GM06990 (cell line): ENCODE measurements at places on chromosomes 3 and 15.

GRCh38 chr3:63968612-63969350 is 54.5 kb downstream of the PSMD6 start:
- DNase-seq = no peak

DNA sequence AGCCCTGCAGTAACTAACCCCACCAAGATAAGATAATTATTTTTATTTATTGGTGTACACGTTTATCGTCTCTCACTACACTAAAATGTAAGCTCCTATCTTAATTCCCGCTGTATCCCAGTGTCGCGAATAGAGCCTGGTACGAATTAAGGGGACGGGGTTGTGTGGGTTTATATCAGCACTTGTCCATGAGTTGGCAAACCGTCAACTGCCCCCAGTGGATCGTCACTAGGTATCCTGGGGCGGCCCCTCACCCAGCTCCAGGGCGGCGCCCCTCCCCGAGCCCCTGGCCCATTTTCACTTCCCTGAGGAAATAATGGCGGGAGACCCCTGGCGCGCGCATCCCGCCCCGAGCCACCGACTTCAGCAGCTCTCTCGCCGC is 465 bp downstream of the RUVBL1 start:
- no peak for DNase-seq

DNA sequence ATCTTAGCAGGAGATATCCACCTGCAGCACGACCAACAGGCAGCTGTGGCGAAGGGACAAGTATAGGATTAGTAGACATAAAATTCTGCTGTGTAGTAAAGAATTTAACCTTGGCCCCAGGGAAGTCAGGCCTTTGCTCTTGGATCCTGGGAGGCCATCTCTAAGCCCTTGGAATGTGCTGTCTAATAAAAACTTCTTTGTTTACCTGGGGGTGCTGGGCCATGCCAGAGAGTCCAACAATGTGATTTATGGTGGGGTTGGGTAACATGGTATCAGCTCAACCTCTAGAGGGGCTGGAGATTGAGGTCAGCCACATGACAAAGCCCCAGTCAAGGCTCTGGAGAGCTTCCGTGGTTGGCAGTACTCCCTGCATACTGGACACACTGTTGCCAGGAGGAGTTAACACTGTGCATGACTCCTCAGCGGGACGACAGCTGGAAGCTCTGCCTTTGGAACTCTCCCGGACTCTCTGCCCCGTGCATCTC is 52.4 kb downstream of the HEG1 start:
- no peak for DNase-seq

- DNase-seq = no peak
Observed at GRCh38 chr3:153372326-153372725, 210.3 kb downstream of the RAP2B start.

DNA sequence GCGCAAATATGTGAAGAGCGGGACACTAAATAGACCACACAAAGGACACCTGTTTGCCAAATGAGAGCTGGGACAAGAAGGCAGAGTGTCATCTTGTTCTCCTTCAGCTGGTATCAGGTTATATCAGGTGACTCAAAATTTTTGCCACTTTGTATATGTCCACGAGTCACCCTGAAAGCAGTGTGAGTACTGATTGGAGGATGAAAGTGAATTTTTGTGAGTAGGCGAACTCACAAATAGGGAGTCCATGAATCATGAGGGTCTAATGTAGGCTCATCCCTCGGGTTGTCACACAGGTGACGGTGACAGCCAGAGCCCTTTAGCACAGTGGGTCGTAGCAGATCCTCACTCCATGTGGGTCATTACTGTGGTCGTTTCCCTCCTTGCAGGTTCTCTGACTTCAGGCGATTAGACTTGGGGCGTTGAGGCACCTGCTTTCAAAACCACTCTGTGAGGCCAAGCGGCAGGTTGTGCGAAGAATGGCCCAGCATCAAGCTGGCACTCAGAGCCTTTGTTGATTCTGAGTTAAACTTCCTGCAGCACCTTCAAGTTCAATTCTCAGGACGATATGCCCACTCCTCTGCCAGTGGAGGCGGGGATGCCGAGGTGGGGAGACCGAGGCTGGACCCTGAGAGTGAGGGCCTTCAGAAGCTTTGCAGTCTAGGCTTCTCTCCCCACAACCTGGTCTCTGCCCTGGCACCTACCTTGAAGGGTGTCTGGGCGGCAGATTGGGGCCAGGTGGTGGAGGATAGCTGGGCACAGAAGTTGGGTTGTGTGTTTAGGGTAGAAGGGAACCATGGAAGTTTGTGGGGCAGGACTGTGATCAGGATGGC is 173.8 kb downstream of the SMAD6 start:
- DNase-seq = no peak

- no peak for DNase-seq
Observed at GRCh38 chr3:159057621-159058020, 255.8 kb downstream of the MFSD1 start.

DNA sequence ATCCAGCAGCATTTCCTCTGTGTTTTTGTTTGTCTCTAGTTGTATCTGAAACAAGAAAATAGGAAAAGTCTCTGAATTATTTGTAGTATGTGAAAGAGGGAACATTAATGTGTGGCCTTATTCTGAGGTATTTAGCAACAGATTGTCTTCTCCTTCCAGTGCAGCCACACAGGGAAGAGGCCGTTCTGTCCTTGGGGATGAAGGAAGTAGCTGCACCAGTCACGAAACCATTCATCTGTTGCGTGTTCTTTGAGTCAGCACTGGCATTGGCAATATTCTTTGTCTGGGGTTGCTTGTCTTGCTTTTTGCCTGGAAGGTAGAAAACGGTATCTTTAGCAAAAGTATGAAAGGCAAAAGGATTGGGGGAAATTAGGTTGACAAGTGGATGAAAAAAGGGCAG is 91.6 kb downstream of the CDIN1 start:
- DNase-seq = no peak

DNA sequence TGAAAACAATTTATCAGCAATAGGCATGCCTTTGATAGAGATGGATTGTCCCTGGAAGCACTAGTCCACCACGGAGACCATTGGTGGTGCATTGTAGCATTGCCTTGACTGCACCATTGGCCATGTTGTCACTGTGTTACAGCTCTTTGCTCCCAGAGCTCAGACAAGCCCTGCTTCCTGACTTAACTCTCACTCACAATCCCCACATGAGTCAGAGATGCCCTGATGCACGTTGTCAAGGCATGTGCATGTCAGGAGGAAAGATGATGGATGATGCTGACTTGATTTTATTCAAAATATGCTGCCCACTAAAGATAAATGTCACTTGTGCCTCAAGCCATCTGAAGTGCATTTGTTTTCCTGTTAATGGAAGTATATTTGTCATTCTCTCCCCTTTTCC is 266.1 kb downstream of the ARRDC4 start:
- no peak for DNase-seq

- DNase-seq = no peak
Observed at GRCh38 chr15:25891081-25891480, 28.0 kb upstream of the ATP10A start.

- no peak for DNase-seq
Observed at GRCh38 chr3:158830391-158830790, 28.5 kb downstream of the MFSD1 start.

DNA sequence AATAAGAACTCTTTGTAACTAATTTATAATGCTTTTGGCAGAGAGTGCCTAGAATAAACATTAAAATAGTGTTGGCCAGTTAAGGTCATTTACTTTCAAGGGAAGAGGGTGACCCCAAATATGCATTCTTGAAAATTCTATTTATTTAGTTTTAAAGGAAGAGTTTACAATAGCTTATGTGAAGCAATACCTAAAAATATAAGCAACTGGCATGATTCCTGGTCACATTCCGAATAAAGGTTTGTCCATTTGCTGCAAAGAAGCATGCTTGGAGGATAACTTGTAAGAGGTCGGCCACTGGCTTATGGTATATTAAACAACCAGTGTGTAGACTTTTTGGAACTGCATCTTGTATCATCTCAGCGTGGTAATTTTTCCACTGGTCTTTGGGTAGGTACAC is 10.2 kb downstream of the MITF start:
- DNase-seq = no peak
